ENCODE measurements at places on chromosomes 16 and 17. TPM values are rescaled to one million over a fixed set of nuclear protein-coding genes. Genes with fewer than 3 reads are reported as not detected.

Gene KRT20
- total RNA-seq, result 0.85 TPM

Gene SLC16A13
- 0.42 TPM for total RNA-seq

Gene CARD14
- 0.38 TPM for total RNA-seq

DNA sequence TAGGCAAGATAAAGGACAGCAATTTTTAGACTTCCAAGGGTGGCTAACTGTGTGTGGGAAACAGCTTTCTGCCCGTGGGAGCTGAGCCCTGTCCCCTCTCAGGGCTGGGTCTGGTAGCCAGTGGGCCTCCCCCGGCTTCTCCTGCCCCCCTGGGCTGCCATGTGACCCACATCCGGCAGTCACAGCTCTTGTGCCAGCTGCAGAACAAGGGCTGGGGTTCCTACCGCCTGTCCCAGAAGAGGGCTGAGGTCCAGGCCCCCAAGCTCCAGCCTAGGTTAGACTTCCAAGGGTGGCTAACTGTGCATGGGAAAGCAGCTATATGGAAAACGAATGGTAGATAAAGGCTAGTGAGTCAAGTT lies 6.1 kb downstream of the GAST start:
- no peak for DNase-seq

DNA sequence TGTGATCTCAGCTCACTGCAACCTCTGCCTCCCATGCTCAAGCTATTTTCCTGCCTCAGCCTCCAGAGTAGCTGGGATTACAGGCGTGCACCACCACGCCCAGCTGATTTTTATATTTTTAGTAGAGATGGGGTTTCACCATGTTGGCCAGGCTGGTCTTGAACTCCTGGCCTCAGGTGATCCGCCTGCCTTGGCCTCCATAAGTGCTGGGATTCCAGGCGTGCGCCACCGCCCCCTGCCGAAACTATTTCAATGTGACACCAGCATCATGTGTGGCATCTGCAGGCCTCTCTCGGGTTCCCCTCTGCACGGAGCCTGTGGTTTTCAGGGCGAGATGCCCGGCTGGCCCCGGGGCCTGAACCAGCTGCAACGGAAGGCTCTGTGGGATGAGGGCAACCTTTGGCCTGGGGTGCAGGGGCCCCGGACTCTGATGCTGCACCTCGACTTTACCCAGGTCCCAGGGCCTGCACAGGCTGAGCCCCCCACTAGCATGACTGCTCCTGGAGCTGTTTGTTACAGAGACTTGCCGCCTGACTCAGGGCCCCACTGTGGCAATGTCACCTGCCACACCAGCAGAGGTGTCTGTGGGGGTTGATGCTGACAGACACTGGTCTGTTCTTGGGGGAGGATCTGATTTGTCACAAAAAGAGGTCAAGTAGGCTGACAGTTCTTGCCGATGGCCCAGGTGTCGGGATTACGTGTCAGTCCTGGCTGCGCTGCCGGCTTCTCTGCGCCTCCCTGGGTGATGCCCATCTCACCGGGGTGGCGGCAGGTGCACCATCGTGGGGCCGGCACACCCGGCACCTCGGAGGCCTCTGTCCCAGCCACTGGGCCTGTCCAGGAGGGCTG lies 8.6 kb upstream of the TEX19 start:
- DNase-seq, result no peak

Gene EFNB3
- total RNA-seq, result 0.52 TPM

DNA sequence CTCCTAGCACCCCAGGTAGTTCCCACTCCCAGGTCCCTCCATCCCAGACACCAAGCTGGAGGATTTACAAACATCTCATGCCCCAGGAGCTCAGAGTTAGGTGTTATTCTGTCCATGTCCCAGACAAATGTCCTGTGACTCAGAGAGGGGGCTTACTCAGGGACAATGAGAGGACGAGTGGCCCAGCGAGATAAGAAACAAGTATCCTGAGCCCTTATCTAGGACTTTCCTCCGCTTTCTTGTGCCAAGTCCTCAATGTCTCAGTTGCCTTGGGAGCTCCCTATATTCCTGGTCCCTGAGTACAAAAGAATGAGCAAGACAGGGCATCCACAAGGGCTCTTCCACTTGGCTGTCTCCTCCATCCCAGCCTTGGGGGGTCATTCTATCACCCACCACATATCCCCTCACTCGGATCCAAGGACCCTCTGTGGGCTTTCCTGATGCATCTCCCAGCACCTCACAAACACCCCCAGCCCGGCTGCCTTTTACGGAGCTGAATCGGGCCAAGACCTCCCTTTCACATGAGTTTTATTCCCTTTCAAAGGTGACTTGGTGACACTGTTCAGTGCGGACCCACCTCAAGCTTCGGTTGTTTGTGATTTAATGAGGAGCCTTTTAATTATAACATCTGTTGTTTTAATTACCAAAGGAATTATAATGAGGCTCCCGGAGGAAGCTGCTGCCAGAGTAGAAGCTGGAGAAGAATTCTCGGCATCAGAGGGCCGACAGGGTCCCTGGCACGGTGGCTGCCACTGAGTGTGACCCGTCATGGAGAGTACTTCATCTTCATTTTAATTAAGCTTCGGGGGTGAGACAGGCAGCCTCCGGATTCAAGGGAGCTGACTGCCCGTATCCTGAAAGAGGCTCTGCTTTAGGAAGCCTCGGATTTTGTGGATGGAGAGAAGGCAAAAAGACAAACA lies 121.5 kb downstream of the WSCD1 start:
- no peak for DNase-seq

Gene CDRT15L2
- total RNA-seq, result not detected

Gene TBC1D16
- total RNA-seq, result 3.7 TPM

GRCh38 chr16:50505714-50506542 lies 42.3 kb upstream of the NKD1 start:
- DNase-seq, result no peak

Gene ST6GALNAC1
- 1.4 TPM for total RNA-seq

GRCh38 chr17:20955427-20956323 lies 87.1 kb downstream of the USP22 start:
- DNase-seq, result no peak

DNA sequence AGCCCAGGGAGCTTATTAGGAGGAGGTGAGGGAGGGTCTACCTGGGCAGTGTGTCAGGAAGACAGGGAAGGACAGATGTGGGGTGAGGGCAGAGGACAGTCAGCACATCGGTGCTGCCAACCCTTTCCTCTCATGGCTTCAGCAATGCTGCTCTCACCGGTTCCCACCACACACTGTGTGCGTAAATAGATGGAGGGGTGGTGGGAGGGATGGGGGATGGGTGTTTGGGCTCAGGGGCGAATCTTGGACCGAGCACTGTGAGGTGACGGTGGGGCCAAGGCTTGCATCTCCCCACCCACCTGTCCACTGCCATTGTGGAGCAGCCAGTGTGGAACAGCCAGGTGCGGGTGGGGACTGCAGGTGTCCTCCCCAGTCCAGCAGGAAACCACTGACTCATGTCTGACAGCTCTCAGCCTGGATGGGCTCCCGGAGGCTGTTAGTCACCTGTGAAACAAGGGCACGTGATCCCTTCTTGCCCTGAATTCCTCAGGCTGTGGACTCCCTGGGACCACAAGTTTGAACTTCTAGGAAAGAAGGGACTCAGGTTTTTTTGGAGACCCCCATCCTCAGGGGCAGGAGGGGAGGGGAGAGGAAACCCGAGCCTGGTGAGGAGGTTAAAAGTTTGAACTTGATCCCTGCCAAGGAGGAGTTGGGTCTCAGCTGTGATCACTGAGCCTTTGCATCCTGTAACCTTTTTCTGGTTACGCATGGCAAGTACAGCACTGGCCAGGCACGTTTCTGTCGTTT lies 42.7 kb upstream of the SMPD3 start:
- no peak for DNase-seq

- DNase-seq, result no peak
These were observed 12.0 kb downstream of the CYBC1 start for GRCh38 chr17:82438401-82439193.

Gene KRTAP17-1
- 0.09 TPM for total RNA-seq

GRCh38 chr16:2715064-2715463 lies 5.0 kb downstream of the PRSS27 start:
- DNase-seq, result no peak

Gene ATP2C2
- 0.38 TPM for total RNA-seq

Gene C17orf67
- 8.0 TPM for total RNA-seq

Gene INCA1
- total RNA-seq, result 0.24 TPM

DNA sequence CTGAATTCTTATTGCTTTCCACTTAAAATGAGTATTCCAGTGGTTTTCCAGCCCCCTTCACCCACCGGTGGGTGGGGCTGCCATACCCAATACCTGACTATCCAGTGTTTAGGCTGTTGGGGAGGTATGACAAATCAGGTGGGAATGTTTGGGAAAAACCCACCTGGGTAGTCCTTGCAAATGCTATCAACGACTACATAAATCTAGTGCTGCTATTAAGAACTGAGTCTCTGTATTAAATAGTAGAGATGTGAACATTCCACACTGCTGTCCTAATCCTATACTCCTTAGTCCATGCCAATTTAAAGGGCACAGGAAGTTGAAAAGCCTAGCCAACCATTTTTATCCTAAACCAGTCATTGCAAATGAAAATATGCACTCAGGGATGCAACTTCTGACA lies 126.6 kb downstream of the AXIN2 start:
- DNase-seq, result no peak

GRCh38 chr17:67863624-67864247 lies 38.4 kb downstream of the BPTF start:
- DNase-seq, result no peak

GRCh38 chr16:55773859-55774549 lies 58.9 kb downstream of the CES1 start:
- no peak for DNase-seq

Gene C17orf100
- 0.90 TPM for total RNA-seq

DNA sequence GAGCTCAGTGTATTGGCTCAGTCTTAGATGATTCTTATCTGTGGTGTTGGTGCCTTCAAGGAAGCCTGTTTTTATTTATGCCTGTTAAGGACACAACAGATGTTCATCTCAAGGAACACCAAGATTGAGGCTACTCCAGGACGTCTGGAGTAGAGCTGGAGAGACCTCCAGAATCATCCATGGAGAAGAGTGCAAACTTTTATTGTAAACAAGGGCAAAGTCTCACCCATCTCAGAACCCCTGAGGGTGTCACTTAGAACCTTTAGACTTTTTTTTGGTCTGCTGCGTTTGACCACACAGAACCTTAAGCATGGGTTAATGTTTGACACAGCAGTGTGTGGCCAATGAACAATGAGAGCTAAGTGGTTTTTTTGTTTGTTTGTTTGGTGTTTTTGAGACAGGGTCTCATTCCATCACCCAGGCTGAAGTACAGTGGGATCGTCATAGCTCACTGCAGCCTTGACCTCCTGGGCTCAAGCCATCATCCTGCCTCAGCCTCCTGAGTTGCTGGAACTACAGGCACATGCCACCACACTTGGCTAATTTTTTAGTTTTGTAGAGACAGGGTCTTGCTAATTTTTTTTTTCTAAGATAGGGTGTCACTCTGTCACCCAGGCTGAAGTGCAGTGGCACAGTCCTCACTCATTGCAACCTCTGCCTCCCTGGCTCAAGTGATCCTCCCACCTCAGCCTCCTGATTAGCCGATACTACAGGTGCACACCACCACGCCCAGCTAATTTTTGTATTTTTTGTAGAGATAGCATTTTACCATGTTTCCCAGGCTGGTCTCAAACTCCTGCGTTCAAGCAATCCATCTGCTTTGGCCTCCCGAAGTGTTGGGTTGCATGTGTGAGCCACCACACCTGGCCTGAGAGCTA lies 16.3 kb downstream of the SLC47A1 start:
- no peak for DNase-seq

- peak; percentile 85 for DNase-seq
These were observed 55.4 kb downstream of the TNRC6C start for GRCh38 chr17:78013683-78014467.

DNA sequence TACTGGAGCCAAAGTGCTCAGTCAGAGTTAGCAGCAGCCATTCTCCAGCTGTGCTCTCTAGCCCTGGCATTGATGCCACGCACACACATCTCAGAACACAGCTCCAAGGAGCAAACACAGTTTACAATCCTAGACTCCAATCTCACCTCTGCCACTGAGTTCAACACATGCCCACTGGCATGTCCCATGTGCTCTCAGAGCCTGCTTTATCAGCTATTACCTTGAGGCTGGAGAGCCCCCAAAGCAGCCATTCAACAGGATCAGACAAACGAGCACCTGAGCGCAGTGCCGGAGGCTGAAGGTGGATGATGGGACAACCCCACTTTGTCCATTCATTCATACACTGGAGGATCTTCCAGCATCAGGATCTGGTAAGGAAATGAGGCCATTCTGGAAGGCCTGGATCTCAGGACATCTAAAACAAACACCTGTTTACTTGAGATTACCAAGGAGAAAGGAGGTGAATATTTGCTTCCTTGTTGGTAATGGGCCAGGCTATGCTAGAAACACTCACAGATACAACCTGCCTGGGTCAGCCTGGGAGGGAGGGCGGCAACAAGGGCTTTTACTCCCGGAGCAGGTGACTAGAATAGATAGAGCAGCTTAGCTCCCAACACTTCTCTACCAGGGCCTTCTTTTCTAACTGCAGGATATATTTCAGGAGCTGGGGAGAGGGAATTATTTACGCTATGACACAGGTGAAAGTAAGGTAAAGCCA lies 25.4 kb downstream of the RANBP10 start:
- DNase-seq, result no peak

Gene STX1B
- total RNA-seq, result 0.19 TPM

Gene CA5A
- 0.09 TPM for total RNA-seq

- no peak for DNase-seq
These were observed 12.1 kb downstream of the METRNL start for GRCh38 chr17:83091257-83092141.

DNA sequence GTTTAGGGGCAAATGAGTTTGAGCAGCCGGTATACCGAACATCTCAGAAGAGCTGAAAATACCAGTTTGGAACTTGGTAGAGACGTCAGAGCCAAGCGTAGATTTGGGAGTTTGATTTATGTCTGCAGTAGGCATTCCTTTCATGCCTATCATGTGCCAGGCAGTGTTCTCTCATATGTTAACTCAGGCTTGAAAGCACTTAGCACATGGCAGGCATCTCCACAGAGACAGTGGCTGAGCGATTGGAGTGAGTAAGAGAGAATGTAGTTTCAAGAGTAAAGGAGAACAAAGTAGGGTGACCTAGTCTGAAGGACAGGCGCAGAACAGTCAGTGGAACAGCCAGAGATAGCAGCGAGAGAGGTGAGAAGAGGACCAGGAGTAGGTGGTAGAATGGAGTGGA lies 207.0 kb downstream of the FTO start:
- DNase-seq, result no peak

GRCh38 chr16:82005027-82005830 lies 6.0 kb downstream of the SDR42E1 start:
- no peak for DNase-seq

All from thymus (tissue), 14 donors.